ENCODE measurements at places on chromosomes 7 and 10. TPM values are rescaled to one million over a fixed set of nuclear protein-coding genes. Genes with fewer than 3 reads are reported as not detected.

Gene CPVL
- 48.5 TPM for total RNA-seq

Gene TFEC
- total RNA-seq, result 7.3 TPM

Gene CDHR3
- total RNA-seq, result 9.8 TPM

Gene IRF5
- total RNA-seq, result 23.9 TPM

Gene SPOCK2
- total RNA-seq, result 8.3 TPM

Gene PVRIG
- total RNA-seq, result 0.74 TPM

Gene SEPTIN7
- total RNA-seq, result 157 TPM

GRCh38 chr10:22252801-22253579 is 35.2 kb upstream of the EBLN1 start:
- DNase-seq, result no peak

DNA sequence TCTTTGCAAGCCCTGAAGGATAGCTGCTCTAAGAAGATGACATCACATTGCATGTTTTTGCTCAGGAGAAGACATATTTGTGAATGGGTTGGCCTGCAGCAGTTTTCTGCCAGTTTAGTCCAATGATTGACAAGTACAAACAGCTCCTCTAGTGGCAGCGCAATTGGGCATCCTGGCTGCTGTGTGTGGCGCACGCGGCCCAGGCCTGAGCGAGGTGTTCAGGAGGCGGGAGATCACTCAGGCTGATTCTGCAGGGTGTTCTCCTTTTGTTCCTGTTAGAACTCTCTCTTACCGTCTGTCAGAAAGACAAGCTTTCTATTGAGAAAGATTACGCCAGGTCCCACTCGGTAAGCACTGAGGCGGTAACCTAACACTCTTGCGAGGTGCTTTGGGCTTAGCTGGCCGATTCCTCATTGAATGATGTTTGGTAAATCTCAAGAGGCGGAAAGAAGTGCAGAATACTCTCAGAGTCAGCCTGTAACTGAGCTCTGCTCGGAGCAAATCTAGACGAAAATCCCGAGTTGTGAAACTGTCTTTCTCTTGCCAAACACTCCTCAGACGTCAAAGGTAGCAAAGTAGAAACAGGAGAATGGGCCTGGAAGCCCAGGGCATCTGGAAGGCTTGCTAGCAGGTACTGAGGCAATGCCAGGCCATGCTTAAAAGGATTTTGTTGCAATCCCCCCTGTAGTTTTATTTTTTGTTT is 219.2 kb upstream of the BMPER start:
- DNase-seq, result no peak

GRCh38 chr10:88039496-88040200 is 176.2 kb downstream of the PTEN start:
- DNase-seq, result no peak

DNA sequence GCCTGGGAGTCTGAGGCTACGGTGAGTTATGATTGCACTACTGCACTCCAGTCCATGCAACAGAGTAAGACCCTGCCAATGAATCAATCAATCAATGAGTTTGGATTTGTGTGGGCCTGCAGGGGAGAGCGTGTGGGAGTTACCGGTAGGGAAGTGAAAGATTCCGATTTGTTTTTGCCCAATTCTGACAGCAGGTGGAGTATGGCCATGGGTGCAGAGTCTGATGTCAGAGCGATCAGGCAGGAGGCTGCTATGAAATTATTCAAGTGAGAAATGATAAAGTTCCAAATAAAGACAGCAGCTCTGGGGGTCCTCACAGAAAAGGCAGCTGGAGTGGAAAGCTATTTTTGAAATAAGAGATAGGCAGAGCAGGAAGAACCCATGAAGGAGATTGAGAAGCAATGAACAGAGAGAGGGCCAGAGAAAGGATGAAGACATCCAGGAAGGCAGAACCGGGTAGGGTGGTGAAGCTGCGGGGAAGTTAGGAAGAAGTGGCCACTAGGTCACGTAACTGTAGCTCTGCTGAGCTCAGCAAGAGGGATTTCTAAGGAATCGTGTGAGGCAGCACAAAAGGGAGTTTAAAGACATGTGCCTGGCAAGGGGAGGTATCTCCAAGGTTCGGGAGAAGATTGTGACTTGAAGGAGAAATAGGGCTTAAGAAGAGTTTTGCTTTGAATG is 93.7 kb upstream of the NMT2 start:
- no peak for DNase-seq

DNA sequence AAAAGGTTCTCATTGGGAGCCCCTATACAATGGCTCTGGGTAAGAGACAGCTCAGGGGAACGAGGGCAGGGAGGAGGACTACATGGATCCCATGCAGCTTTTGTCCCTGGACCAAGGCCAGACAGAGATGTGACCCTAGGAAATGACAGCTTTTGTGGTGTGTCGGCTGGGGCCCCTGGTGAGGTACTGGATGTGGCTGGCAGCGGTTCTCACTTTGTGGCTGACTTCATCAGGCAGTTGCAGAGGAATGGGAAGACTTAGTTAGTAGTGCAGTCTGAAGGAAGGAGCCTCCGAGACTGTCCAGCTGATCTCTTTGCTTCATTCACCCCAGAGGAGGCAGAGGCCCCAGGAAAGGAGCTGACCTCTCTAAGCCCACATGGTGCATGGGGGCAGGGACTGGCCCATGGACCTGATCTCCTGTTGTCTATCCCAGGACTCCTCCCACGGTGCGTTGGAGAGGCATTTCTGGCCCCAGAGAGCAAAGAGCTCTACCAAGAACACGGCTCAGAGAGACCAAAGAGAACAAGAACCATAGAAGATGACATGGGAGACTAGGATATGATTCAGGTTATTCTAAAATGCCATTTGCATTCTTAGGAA is 202.9 kb downstream of the RPS24 start:
- no peak for DNase-seq

GRCh38 chr7:3753868-3754267 is 452.8 kb downstream of the SDK1 start:
- no peak for DNase-seq

- no peak for DNase-seq
These were observed 36.2 kb downstream of the HIP1 start for GRCh38 chr7:75702515-75702914.

Measured in omental fat pad (tissue), 4 donors.